ENCODE measurements at places on chromosomes 6 and 20.

GRCh38 chr6:138440758-138441357 lies 36.8 kb downstream of the HEBP2 start:
- DNase-seq = no peak

DNA sequence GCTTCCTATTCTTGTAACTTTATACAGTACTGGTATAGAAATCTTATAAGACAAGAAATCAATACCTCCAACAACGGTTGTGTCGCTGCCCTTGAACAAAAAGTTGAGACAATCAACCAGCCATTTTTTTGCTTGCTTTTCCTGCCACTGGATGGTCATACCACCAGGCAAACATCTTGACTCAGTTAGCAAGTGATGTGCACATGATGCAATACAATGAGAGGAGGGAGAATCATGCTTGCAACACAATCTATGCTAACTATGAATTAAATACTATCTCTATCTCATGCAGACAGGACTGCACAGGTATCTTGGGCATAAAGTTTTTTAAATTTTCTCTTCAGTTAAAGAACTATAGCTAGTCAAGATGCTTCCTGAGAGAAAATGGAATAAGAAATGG lies 877.7 kb upstream of the CITED2 start:
- no peak for DNase-seq

DNA sequence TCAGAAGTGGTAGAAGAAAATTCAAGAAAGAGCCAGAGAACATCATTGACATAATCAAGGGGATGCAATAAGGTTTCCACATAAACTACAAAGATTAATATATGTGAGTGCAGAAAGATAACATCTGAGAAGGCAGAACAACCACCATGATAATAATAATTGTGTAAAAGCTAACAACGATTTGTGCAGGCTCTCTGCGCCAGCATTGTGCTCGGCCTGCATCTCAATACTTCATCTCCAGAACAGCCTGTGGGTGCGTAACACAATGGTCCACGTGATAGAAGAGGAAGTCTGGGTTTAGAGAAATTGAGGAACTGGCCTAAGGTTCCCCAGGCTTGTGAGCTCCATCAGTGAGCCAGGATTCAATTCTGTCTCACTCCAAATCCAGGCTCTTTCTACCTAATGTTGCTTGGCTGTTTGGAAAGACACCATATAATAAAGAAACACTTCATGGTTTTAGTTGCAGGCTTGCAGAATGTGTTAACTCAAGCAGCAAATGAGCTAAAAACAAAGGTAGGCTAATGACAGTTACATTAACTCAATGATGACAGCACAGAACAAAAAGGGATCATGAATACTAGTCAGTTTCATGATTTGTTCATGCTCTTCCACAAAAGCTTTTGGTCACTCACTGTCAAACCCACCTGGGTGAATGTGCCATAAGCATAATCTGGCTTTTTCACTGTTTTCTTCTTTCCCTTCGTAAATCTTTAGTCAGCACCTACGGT lies 71.2 kb downstream of the LY86 start:
- no peak for DNase-seq

DNA sequence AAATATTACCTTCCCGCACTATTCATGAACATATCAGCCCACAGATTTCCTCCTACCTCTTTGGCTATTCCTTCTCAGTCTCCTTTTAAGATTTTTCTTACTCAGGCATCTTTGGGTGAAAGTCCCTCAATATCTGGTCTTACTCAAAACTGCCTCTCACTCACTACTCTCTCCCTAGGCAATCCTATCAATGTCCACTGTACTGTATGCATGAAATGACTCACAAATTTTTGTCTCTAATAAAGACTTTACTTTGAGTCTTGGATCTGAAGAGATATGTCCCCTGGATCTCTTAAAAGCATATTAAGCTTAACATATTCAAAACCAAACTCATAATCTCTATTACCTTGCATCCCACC lies 24.4 kb downstream of the IL22RA2 start:
- no peak for DNase-seq

- no peak for DNase-seq
Measured at GRCh38 chr6:135053406-135053805, 1.2 kb downstream of the HBS1L start.

- DNase-seq = no peak
Measured at GRCh38 chr6:45001663-45002062, 326.5 kb upstream of the RUNX2 start.

GRCh38 chr6:16729183-16729691 lies 32.0 kb downstream of the ATXN1 start:
- no peak for DNase-seq

GRCh38 chr6:47414423-47415167 lies 63.0 kb upstream of the CD2AP start:
- DNase-seq = peak; percentile 30

DNA sequence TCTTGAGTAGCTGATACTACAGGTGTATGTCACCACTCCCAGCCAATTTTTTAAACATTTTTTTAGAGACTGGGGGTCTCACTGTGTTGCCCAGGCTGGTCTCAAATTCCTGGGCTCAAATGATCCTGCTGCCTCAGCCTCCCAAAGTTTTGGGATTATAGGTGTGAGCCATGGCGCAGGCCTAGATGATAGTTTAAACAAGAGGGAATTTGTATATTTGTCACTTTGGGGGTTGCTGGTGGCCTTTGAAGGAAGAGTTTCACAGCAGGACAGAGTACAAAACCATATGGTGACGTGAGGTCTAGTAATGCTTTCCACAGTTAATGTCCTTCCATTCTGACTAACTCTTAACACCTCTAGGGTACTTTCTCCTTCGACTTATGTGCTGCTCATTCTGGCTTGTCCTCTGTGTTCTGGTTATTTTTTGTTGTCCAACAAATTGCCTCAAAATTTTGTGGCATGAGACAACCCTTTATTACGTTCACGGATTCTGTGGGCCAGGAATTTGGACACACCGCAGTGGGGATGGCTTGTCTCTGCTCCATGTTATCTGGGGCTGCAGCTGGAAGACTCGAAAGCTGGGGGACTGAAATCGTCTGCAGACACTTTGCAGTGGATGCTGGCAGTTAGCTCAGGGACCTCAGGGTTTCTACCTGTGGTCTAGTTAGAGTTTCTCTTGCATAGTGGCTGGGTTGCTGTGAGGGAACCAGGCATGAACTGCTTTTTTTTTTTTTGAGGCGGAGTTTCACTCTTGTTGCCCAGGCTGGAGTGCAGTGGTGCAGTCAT lies 23.0 kb upstream of the IER3 start:
- no peak for DNase-seq

DNA sequence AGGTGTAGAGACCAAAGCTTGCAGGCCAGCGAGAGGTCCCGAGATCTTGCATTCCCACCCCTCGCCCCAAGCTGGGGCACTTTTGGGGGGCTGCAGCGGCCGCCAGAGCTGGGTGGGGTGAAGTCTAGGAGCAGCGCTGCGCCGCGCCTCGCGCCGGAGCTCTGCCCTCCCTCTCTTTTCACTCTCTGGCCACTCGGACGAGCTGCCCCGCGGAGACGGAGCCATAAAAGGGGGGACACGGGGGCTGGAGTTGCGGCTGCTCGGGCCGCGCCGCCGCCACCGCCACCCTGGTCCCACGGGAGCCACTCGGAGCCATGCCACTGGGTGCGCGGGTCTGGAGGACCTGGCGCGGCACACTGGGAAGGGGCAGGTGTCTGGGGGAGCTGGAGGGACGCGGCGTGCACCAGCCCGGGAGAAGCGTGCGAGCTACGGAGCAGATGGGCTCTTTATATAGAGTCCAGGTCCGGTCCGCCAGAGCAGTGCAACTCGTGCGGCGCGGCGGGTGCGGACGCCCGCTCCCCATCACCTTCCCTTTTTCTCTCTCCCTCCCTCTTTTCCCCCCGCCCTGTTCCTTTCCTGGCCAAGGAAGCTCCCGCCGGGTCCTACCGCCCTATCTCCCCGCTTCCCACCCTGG lies 687 bp upstream of the HTR1B start:
- DNase-seq = peak; percentile 18

DNA sequence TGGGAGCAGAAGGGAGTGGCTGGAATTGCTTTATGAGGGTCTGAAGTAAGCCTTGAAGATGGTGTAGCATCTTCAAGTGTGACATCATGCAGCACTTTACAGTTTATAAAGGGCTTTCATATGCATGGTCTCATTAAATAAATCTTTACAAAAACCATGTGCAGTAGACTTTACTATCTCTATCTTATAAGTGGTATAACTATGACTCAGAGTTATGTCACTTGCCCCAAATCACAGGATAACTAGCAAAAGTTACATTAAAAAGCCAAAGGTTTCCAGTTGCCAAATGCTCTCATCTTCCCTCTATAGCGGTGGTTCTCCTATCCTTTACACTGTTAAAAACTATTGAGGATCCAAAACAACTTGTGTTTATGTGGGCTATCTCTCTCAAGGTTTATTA lies 687.7 kb upstream of the MARCKS start:
- DNase-seq = no peak

DNA sequence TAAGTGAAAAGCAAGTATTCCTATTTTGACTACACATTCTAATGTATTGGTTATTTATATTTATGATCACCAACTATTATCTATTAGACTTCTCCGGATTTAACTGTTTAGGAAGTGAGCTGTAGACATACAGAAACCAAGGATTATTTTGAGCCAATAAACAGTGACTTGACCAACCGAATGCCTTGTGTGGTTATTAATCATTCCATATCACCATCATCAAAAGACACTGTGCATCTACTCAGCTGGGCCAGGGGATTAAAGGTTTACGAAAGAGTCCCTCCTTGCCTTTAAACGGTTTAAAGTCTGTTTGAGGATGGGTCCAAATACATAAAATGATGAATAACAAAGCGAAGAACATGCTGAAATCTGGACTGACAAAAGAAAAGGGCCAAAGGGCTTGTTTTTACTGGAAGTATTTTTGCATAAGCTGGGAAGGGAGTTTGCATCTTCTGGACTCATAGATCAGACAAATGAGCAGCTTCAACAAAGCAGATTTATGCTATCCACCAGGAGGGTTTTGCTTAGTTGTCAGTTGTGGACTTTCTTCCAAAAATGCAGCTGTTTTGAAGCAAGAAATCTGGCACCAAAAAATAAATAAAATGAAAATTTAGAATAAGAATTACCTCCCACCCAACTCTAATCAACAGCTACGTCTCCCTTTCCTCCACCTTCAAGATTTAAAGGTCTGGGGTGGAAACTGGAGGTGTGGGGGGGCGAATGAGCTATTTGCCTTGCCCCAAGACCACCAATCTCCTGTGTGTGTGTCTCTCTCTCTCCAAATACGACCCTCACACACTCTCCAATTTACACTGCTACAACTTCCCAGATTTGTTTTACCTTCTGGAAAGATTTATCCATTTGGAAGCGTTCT lies 33.6 kb upstream of the ID4 start:
- no peak for DNase-seq
